ENCODE measurements at places on chromosomes 2 and 18.

DNA sequence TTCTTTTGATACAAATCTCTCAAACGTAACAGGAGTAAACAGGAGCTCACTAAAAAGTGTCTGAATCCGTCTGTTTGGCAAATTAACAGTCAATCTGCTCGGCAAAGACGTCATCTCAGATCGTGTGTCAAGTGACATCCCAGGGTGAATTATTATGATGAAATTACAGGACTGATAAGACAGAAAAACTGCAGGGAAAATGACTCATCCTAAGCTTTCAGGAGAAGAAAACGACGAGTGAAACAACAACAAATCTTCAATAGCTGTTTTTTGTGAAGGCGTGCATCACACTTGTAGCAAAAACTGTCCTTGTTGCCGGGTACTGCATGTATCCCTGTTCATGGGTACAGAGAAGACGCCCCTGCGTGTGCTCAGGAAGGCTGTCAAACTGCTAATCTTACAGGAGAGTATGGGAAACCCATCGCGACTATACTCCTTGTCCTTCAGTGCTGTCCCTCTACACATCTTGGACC is 24.9 kb downstream of the EPB41L3 start:
- no peaks in the 10 kb centered on the region for H3K4me1 ChIP-seq
- H3K27me3 ChIP-seq, result no peaks in the 10 kb centered on the region
- no peak overlapping the region for H3K4me3 ChIP-seq
- DNase-seq, result no peak

- H3K27me3 ChIP-seq, result peaks cover 3% of the 10 kb centered on the region
- DNase-seq, result no peak
- H3K36me3 ChIP-seq, result no peaks in the 10 kb centered on the region
- no peaks in the 10 kb centered on the region for H3K4me1 ChIP-seq
- H3K27ac ChIP-seq, result no peak overlapping the region
These were observed 416.4 kb downstream of the CMPK2 start for GRCh38 chr2:6449343-6449742.

DNA sequence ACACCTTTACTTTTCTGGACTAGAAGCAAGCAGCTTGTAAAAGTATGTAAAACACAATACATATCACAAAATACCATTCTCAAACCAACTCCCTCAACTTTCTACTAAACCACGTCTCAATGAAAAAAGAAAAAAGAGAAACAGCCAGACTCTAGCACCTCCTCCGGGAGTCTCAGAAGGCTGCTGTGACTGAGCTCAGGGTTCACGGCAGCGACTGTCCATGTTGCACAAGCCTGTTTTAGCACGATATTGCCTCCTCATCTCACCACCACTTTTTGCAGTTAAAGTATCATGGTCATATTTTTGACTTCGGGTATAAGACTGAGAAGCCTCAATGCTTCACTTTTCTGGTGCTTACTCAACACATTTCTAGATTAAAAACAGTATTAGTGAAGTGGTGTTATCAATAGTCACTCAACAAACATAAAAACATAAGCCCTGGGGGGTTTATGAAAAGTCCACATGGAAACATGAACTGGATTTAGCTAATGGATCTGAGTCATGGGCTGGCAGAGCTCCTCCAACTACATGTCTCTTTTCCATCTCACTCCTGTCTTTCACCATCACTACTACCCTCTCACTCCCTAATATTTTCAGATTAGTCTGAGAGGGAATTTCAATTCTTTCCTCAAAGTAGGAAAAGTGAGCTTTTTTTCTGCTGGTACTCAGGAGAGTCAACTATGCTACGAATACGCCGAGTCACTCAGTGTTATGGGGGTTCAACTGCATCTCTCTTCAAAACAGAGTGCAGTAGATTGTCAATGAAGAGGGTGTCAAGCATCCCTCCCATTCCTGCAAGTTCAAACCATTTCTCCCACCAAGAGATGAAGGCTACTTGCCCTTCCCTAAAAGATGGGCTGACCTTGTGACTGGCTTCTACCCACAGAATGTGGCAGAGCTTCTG is 113.7 kb downstream of the OSR1 start:
- peaks cover 8% of the 10 kb centered on the region for H3K4me1 ChIP-seq
- no peak overlapping the region for H3K4me3 ChIP-seq
- H3K36me3 ChIP-seq, result no peaks in the 10 kb centered on the region
- peak; percentile 8 for DNase-seq

DNA sequence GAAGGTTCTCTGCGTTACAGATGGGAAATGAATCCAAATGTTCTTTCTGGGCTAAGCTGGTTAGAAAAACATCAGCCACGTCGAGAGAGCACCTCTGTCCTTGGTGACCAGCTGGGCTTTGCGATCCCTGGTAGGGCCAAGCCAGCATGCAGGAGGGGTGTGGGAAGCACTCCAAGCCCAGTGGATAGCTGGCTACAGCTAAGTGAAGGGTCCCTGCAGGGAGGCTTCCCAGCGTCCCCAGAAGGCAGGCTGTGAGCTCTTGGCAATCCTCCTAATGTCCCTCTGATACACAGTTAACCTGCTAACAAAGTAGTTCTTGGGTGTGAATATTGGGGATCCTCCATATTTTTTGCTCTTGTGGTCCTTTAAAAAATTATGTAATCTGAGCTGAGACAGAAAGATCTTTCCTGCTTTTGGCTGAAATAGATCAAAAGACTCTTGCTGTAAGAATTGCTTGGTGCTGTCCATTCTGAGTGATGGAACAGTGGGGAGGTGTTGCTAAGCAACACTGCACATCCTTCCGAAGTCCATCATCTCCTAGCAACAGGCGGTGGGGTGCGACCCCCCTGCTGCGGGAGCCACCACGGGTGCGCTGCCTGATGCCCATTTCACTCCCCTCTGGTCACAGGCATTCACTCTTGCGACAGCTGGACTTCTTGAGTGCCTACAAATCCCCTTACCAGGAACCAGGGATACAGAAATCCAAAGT is 88.5 kb upstream of the UXS1 start:
- H3K4me1 ChIP-seq, result no peaks in the 10 kb centered on the region
- peaks cover 4% of the 10 kb centered on the region for H3K27me3 ChIP-seq
- no peak for DNase-seq
- H3K4me3 ChIP-seq, result no peak overlapping the region
- H3K36me3 ChIP-seq, result no peaks in the 10 kb centered on the region

DNA sequence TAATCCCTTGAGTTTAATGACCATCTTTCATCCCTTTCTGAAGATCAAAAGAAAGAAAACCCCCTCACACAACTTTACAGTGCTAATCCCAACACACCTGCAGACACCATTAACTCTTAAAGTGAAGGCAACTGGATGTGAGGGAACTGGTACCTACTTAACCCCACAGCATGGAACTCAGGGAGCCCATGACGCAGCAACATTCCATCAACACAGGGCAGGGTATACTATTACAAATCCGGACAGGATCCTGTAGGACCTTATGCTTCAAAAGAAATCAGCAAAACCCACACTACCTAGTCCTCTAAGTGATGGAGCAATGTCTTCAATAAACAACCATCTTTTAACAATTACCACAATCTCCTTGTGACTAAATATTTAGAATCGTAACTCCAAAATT is 78.6 kb downstream of the FARSB start:
- H3K4me1 ChIP-seq, result peaks cover 58% of the 10 kb centered on the region
- H3K27me3 ChIP-seq, result no peaks in the 10 kb centered on the region

GRCh38 chr2:121193185-121193584 is 91.8 kb downstream of the TFCP2L1 start:
- H3K4me1 ChIP-seq, result peaks cover 9% of the 10 kb centered on the region
- no peak overlapping the region for H3K4me3 ChIP-seq
- H3K27me3 ChIP-seq, result peaks cover 27% of the 10 kb centered on the region
- H3K36me3 ChIP-seq, result no peaks in the 10 kb centered on the region
- no peak for DNase-seq

DNA sequence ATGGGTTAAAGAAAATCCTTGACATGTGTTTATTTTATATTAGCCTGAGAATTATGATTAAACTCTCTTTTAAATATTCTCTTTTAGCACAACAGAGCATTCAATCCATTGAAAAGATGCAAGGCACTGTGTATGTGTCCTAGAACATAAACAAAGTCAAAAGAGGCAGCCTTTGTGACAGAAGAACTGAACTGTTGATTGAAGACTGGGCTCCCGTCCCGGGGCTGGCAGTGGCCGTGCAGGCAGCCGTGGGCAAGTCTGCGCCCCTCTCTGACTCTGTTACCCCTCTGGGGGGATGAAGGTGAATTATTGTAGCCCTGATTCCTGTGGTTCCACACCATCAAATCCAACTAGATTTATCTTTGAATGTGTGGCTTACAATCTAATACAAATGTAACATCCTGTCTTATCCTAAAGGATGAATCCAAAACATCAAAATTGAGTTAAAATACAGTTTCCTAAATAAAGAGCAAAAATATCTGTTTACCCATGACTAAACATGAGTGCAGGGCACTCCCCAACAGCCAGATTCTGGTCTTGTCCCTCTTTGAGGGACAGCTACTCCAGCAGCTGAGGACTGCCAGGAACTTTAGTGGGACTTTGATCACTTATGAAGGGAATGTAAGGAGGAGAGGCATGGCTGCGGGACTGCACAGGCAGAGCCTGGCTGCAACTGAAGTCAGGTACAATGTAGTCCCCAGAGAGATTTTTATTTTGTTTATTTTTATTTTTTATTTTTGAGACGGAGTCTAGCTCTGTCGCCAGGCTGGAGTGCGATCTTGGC is 37.3 kb upstream of the SH3BP4 start:
- DNase-seq, result no peak
- H3K4me3 ChIP-seq, result no peak overlapping the region
- H3K4me1 ChIP-seq, result peaks cover 20% of the 10 kb centered on the region
- H3K27me3 ChIP-seq, result peaks cover 4% of the 10 kb centered on the region

GRCh38 chr2:202339071-202339870 is 36.9 kb upstream of the BMPR2 start:
- H3K27me3 ChIP-seq, result peaks cover 2% of the 10 kb centered on the region
- no peak overlapping the region for H3K4me3 ChIP-seq
- H3K27ac ChIP-seq, result peak overlapping the region; percentile 45

DNA sequence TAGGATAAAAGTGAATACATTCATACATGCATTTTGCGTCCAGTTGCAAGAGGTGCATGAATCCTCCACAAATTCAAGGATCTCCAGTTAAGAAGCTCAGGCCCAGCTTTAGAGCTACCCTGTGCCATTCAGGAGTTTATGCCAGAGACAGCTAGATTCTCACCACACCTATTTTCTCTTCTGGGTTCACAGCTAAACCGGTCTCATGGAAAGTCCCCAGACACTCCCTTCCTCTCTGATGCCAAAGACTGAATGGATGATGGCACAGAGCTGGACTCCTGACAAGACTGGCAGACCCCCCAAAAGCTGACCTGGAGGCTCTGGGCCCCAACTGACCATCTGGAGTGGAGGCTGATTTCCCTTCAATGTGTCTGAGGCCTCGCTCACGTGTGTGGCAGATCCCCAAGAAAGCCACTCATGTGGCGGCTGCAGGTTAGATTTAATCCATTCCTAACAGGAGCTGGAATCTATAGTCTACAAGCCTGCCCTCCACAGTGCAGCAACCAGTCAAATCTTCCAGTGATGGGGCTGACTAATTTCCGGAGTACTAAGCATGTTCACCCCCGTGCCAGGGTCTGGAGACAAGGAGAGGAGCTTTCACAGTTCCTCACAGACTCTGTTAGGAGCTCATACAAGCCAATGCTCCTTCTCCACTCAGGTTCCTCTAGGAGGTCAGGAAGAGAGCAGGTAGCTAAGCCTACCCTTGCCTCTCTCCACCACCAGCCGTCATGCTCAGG is 257.1 kb downstream of the BCL11A start:
- no peaks in the 10 kb centered on the region for H3K36me3 ChIP-seq
- DNase-seq, result no peak
- no peak overlapping the region for H3K4me3 ChIP-seq

DNA sequence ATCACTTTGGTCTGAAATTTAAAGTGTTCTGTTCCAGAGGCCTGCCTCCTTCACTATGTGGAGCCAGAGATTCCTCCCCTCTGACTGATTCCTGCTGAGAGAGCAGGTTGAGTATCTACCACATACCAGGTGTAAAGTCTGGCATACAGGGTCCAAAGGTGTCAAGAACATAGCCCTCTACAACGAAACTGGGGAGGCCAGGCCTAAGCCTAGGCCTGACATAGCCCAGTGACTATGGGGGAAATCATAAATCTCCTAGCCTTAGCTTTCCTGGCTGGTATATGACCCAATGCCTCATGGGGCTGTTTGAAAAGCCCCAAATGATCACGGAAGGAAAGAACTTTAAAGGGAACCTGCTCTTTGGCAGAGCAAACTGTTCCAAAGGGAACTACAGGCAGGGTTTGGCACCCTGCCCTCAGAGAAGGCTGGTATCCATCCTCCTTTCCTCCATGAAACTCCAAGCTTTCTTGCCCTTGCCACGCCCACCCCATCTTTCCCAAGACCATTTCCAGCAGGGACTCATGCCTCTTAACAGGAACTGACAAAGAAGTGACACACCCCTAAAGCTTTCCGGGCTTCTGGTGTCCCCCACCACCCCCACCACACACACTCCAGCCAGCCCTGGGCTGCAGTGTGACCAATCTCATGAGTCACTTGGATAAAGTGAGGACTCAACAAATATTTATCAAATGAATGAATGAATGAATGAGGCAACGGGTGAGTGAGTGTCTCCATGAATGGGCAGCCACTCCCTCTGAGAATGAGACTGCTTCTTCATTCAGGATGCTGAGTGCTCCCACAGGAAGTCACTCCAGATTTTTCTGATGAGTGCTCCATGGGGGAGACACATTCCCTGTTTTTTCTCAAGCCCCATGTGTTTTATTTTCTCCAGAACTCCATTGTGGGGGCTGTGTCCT is 114.5 kb upstream of the STPG4 start:
- peak overlapping the region; percentile 95 for H3K27ac ChIP-seq
- no peak overlapping the region for H3K4me3 ChIP-seq
- no peaks in the 10 kb centered on the region for H3K27me3 ChIP-seq

- H3K36me3 ChIP-seq, result no peaks in the 10 kb centered on the region
- peaks cover 4% of the 10 kb centered on the region for H3K4me1 ChIP-seq
- no peak overlapping the region for H3K27ac ChIP-seq
- DNase-seq, result no peak
- H3K27me3 ChIP-seq, result peaks cover 26% of the 10 kb centered on the region
- no peak overlapping the region for H3K4me3 ChIP-seq
These were observed 97.2 kb downstream of the B3GNT2 start for GRCh38 chr2:62293151-62293489.

Data from HFFc6 (cell line).